Daoy (cell line): ENCODE measurements at places on chromosomes 2 and 18. TPM values are rescaled to one million over a fixed set of nuclear protein-coding genes. Genes with fewer than 3 reads are reported as not detected.

DNA sequence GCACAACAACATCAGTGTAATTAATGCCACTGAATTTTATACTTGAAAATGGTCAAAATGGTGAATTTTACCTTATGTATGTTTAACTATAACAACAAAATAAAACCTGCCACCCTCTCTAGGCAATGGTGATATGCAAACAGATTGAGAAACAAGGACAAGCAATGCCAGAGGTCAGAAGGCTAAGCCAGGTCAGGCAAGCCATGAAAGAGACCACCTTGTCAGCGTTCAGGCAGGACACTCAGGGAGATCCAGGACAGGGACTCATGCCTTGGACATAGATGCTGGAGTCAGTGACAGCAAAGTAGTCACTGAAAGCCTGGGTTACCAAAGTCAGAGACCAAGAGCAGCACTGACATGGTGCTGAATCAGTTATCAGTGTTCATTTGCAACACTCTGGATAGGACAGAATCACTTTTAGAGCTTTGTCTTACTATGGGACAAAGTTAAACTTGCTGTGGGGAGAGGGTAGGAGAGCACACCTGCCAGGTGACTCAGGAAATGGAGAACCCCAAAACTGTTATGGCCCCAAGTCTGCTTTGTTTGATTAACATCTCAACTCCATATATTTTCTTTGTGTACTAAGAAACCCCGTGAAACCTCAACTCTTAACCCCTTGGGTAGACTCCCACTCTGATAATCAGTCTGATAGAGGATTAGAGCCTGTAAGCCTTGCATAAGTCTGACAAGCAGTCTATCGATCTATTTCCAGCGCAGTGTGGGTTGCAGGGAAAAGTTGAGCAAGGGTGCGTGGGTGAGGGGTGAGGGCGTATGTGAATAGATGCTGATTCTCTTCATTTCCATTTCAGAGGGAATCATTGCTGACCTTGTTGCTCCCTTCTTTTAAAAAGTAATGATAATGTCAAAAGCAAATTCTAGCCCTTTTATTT lies 48.7 kb upstream of the ZNF385B start:
- no peak for DNase-seq

- DNase-seq: no peak
These were observed 59.8 kb upstream of the RIT2 start for GRCh38 chr18:43175257-43175656.

- no peak for DNase-seq
These were observed 32.2 kb downstream of the GPR39 start for GRCh38 chr2:132448771-132449170.

GAL3ST2 gene
- not detected in 2 replicates for total RNA-seq

IL1A gene
- 26.0 and 29.8 TPM in 2 replicates for total RNA-seq
